ENCODE measurements at places on chromosomes 13 and 19.
A peak's percentile ranks its signal among the peaks of the same experiment; 100 is the strongest.

DNA sequence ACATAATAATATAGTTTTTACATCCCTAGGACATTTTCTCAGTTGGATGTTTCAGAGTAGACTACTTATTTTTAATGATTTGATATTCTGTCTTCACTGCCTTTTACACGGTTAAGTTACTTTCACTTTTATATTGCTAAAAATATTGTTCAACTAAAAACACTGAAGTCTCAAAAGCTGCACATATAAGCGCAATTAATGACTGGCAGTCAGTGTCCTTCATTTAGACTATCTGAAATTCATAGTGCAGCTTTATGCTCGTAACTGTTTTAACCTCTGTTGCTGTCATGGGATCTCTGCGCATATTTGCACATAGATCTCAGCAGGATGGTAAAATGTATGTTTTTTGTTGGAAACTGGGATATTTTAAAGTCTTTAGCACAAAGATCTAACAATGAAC is 864.3 kb downstream of the SLITRK6 start:
- DNase-seq = no peak

DNA sequence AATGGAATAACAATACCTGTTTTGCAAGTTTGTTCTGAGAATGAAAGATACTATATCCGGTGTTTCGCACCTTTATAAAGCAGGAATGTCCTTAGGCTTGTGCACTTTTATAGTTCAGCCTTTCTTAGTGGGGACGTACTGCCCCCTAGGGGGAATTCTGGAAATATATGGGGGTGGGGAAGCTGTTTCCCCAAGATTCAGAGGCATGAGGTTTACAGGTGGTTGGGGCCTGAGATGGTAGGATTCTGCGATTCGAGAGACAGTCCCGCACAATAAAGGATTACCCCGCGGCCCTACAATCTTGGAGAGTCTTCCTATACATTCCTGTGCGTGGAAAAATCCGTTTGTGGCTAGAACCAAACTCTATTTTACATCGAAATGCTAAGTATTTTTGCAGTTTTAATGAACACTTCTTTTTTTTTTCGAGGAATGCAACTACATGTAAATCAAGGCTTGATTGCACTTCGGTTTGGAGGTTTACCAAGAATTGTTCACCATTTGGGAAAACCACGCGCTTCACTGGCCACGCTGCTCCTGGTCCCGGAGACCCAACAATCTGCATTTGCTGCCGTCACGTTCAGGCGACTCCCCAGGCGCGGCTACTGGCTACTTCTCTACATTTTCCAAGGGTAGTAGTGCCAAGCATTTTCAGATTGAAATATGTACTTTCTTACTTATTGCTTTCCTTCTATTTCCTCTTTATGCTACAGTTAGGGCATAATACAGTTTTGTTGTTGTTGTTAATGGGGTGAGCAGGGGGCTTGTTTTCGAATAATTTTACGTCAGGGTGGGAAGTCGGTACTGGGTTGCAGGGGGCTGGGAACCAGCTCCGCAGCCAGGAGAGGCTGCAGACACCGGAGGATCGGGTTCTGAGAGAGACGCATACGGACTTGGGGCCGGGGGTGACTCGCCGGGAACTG is 830 bp downstream of the NEK5 start:
- peak; percentile 25 for DNase-seq

DNA sequence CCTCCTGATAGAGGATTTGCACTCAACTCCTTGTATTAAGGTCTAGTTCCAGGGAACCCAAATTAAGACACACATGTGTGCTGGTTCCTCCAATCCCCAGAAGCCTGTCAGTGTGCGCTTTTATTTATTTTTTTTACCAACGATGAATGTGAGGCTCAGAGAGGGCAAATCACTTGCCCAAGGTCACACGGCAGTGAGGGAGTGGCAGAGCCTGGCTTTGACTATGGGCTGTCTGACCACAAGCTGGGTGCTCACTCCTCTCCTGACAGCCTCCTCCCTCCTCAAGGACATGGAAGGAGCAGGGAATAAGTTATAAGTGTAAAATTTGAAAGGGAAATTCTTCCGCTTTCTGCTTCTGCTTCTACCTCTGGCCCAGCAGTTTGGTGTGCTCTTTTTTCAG is 48.9 kb downstream of the CYP4F22 start:
- DNase-seq = no peak

GRCh38 chr13:31670831-31671617 is 68.3 kb upstream of the RXFP2 start:
- DNase-seq = no peak

DNA sequence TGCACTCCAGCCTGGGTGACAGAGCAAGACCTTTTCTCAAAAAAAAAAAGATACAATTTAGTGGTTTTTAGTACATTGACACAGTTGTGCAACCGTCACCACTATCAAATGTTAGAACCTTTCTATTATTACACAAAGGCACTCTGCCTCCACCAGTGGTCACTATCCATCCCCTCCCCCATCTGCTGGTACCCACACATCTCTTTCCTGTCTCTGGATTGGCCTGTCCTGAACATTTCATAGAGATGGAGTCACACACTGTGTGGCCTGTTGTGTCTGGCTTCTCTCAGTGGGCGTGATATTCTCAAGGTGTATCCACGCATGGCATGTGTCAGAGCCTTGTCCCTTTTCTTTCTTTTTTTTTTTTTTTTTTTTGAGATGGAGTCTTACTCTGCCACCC is 11.2 kb downstream of the KDM4B start:
- DNase-seq = no peak

DNA sequence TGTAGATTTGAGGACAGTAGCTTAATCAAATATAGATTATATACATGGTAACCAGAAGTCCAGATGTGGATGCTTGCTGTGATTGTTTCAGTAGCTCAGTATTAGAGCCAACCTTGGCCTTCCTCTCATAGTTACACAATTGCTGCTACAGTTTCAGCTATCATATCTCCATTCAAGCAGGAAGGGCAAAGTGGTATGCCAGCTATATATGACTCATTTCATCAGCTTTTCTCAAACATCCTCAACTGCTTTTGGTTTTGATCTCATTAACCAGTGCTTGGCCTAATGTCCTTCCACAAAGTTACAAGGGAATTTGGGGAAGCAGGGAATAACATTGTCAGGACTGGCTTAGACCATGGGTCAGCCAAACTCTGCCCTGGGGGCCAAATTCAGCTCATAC is 73.0 kb upstream of the MAB21L1 start:
- DNase-seq = no peak

DNA sequence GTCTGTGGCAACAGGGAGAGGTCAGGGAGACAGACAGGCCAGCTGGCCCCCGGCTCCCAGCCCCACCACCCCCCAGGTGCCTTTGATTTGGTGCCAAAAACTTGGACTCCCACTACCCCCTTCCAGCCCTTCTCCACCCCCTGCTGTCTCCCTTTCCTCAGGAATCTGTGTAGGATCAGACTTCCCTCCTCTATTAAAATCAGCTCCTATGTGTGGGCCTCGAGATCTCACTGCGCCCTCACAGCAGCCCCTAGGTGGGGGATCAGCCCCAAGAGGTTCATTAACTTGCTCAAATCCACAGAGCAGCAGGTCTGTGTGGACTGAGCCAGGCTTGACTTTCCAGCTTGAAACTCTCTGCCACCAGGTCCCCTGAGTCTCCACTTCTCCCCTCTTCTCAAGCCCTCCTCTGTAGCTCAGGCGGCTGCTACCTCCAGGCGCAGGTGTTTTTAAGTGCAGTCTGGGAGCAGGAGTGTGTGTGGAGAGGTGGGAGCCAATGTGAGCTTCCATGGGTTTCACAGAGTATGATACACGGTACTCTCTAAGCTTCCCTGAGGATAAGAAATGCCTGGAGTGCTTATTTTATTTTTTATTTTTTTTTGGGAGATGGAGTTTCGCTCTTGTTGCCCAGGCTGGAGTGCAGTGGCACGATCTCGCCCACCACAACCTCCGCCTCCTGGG is 1.7 kb downstream of the GAPDHS start:
- DNase-seq = no peak

GRCh38 chr13:92830821-92831220 is 395.8 kb upstream of the GPC6 start:
- DNase-seq = no peak

DNA sequence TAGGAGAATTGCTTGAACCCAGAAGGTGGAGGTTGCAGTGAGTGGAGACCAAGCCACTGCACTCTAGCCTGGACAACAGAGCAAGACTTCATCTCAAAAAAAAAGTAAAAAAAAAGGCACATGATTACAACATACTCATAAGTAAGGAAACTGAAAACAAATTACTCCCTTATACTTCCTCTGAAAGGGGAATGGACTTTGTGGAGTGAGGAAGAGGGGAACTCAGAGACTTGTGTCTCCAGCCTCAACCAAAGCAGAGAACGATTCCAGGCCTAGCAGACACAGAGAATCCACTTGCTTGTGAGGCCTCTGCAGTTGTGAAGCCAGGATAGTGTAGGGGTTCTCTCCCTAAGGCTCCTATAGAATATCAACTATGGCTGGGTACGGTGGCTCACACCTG is 4.3 kb upstream of the LATS2 start:
- DNase-seq = no peak

GRCh38 chr13:106036870-106037269 is 498.6 kb downstream of the EFNB2 start:
- DNase-seq = no peak

DNA sequence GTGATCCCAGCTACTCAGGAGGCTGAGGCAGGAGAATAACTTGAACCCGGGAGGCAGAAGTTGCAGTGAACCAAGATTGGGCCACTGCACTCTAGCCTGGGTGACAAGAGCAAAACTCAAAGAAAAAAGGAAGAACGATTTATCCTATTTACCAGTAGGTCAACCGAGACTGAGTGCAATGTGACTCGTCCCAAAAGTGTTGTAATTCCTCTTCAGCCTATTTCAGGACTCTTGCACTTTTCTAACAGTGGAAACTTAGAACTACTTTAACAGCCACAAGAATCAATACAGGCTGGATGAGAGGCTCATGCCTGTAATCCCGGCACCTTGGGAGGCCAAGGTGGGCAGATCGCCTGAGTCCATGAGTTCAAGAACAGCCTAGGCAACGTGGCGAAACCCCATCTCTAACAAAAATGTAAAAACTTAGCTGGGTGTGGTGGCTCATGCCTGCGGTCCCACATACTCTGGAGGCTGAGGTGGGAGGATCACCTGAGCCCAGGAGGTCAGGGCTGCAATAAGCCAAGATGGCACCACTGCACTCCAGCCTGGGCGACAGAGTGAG is 4.3 kb upstream of the NR1H2 start:
- DNase-seq = no peak

Measured in effector CD8-positive, alpha-beta T cell (primary cell).